ENCODE measurements at places on chromosomes 3 and 15.

- no peak for DNase-seq
These were observed 36.7 kb upstream of the SLC6A1 start for GRCh38 chr3:10955711-10956453.

DNA sequence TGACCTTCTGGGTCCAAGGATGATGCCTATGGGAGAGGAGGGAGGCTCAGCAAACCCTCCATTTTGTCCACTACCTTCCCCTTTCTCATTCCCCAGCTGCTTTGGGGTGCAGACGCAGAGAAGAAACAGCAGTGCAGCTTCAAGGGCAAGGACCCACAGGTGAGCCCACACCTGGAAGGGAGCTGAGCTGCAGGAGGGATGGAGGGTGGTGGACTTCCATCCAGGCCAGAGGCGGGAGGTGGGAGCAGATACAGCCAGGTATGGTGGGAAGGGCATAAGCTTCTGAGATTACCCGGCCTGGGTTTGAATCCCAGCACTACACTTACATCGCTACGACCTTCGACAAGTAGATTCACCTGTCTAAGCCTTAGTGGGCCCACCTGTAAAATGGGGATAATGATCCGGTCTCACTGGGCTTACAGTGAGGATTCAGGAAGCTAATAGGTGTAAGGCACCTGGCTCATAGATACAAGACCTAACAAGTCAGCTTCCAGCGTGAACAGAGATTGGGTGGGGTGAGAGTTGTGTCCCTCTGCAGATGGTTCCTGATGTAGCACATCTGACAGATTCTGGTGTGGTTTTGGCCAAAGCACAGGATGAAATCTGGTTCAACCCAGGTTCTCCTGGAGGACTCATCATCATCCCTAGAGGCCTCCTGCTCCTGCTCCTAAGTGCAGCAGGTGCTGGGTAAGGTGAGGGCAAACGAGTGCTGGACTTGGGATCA lies 15.9 kb downstream of the CIB1 start:
- DNase-seq, result no peak

- no peak for DNase-seq
These were observed 239.1 kb upstream of the CFAP20DC start for GRCh38 chr3:59288951-59289350.

GRCh38 chr15:74127954-74128784 lies 2.2 kb upstream of the ISLR2 start:
- DNase-seq, result no peak

DNA sequence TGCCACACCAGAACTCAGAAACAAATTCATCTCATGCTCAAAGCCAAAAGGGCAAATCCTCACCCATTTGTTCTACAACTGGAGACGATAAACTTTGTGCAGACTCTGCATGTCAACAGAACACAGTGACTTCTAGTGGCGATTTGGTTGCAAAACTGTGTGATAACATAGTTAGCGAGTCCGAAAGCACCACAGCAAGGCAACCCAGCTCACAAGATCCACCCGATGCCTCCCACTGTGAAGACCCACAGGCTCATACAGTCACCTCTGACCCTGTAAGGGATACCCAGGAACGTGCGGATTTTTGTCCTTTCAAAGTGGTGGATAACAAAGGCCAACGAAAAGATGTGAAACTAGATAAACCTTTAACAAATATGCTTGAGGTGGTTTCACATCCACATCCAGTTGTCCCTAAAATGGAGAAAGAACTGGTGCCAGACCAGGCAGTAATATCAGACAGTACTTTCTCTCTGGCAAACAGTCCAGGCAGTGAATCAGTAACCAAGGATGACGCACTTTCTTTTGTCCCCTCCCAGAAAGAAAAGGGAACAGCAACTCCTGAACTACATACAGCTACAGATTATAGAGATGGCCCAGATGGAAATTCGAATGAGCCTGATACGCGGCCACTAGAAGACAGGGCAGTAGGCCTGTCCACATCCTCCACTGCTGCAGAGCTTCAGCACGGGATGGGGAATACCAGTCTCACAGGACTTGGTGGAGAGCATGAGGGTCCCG lies 199.7 kb downstream of the AKAP13 start:
- DNase-seq, result no peak

GRCh38 chr3:126402666-126403302 lies 8.1 kb downstream of the CFAP100 start:
- no peak for DNase-seq

DNA sequence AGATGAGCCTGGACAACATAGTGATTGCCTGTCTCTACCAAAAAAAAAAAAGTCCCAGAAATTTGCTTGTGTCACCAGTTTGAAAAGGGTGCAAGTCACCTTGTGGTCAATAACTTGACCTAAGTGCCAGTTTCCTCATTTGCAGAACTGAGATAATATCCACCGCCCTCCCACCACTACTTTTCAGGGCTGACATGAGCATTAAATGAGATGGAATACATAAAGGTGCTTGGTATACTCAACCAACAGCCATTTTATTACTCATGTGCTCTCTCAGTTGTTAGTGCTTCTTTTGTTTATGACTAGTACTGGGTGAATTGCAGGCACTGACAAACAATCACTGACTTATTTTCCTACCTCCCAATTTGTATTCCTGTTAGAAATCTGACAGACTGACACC lies 340.5 kb upstream of the SATB1 start:
- DNase-seq, result no peak

DNA sequence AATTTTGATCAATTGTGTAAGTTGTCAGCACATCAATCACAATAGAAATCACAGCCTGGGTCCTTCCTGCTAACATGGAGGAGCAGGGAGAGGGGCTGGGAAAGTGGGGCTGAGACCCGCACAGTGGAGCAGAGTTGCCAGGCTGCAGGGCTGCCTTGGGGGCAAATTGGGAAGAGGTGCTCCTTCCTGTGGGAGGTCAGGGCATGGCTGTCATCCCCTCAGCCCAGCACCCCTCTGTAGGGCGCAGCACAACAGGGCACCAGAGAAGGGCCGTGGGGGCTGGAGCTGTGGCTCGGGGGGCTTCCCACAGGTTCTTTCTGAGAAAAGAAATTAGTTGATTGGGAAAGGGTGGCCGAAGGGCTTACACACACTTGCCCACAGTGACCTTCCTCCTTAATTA lies 126.3 kb downstream of the NSMCE3 start:
- no peak for DNase-seq

GRCh38 chr15:80437334-80437891 lies 33.2 kb downstream of the ARNT2 start:
- no peak for DNase-seq

- DNase-seq, result no peak
These were observed 123.1 kb downstream of the CHCHD6 start for GRCh38 chr3:126827121-126827520.

GRCh38 chr15:29268706-29269484 lies 727 bp downstream of the NSMCE3 start:
- peak; percentile 20 for DNase-seq

DNA sequence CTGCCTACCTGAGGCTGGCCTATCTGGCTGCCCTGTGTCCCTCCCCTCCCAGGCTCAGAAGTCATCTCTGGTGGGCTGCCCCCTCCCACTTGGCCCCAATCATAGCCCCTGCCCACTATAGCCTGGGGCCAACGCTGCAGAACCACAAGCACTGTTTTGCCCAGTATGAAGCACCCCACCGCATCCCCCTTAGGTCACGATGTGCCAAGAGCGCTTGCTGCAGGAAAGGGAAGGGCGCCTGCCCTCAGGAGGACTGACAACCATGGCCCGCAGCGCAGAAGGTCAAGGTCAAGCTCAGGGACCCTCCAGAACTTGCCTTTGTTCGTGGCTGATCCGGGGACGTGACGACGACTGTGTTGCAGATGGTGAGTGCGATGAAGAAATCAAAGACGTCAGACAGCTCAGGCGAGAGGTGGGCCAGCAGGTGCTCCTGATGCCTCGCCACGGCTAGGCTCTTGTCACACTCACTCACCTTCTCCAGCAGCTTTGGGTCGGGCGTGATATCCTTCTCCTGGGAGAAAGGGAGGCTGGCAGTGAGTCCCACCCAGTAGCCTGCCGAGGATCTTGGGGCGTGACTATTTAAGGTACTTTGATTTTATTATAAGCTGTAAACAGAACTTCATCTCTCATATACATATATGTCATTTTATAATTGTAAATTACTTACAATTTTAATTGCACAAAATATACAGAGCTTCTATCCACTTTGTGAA lies 146.6 kb downstream of the ATP10A start:
- no peak for DNase-seq

DNA sequence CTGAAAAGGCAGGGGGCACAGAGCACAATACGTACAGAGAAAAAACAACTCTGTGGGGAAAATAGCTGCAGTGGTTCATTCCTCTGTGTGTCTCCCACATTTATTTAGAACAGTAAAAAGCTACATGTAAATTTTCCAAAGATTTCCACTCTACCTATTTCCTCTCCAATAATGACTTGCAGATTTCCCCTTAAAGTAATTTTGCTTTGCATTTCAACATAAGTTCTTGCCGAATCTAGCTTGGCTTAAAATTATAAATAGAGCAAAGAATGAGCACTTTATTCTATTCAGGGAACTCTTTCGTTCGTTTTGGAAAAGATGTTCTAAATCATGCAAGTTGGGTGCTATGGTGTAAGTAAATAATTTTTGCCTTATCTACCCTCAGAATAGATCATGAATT lies 58.2 kb upstream of the NR2E3 start:
- DNase-seq, result no peak

DNA sequence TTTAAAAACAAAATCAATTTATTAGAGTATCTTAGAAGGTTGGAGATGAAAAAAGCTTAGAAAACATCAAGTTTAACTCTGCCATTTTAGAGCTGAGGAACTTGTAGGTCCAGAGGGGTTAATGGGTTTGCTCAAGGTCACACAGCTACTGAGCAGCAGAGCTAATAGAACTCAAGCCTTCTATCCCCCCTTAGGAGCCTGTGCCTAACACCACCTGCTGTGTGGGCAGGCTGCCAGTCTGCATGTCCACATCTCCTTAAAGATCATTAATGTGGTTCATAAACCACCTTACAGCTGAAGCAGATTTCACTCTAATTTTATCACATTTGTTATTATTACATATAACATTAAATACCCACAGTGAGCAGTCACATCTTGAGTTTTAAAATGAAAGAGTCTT lies 14.1 kb upstream of the SLC35G2 start:
- DNase-seq, result no peak

DNA sequence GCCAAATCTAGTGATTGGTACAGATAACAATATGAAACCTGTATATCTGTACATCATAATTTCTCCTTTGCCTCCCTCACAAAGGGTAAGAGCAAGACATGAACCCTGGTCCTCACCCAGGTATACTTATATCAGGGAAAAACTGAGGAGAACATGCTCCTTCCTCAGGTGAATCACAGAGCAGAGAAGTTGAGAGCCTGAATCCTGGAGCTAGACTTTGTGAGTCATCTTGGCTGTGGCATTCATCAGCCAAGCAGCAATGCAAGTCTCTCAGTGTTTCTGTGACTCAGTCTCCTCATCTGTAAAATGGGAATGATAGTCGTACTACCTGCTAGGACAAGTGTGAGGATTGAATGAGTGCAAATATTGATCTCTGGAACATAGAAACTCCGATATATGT lies 165.7 kb upstream of the ADAMTS9 start:
- DNase-seq, result no peak
